ENCODE measurements at places on chromosomes 3 and 15. TPM values are rescaled to one million over a fixed set of nuclear protein-coding genes. Genes with fewer than 3 reads are reported as not detected.

- peaks cover 8% of the 10 kb centered on the region for H3K36me3 ChIP-seq
- DNase-seq, result no peak
These were observed 109.6 kb downstream of the ARRDC4 start for GRCh38 chr15:98070137-98070536.

- peaks cover 12% of the 10 kb centered on the region for H3K36me3 ChIP-seq
- H3K27me3 ChIP-seq, result no peaks in the 10 kb centered on the region
- no peak overlapping the region for H3K27ac ChIP-seq
- no peak overlapping the region for H3K4me3 ChIP-seq
- H3K4me1 ChIP-seq, result peaks cover 12% of the 10 kb centered on the region
These were observed 303.8 kb downstream of the RPLP1 start for GRCh38 chr15:69756440-69756839.

DNA sequence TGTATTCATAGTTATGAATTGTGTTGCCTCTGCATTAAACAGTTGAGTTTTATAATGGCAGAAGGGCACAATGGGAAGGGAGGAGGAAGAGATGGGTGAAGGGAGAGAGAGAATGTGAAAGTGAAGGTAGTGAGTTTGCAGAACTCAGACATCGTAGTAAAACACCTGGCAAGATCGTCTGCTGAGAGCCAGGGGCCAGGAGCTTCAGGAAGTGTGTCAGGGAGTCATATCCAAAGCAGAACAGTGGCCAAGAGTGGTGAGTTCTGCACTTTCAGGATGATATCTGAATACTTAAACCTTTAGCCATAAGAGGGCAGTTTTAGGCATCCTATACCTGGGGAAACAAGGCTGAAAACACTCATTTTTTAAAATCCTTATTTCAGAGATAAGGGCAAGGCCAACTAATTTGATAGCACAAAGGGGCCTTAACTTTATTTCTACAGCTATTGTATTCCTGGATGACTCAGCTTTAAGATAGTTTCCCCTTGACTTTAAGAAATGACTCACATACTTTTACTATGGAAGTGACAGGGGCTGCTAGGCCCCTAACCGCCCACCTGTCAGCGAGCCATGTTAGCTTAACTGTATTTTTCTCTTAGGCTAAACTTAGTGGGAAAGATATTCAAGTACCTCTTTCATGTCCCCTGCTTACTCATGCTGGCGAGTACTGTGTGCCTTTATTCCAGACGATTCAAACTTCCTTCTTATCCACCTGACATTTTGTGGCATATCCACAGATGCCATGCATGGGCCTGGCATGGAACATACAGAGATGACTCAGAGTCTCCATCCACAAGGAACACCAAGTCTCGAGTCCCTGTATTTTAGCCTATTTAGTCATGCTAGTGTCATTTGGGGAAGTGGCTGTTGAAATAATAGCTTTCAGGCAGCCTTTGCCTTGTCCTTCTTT lies 53.9 kb downstream of the RLBP1 start:
- H3K27me3 ChIP-seq, result no peaks in the 10 kb centered on the region
- no peak for DNase-seq
- H3K4me1 ChIP-seq, result peaks cover 22% of the 10 kb centered on the region
- H3K27ac ChIP-seq, result no peak overlapping the region
- H3K4me3 ChIP-seq, result no peak overlapping the region

DNA sequence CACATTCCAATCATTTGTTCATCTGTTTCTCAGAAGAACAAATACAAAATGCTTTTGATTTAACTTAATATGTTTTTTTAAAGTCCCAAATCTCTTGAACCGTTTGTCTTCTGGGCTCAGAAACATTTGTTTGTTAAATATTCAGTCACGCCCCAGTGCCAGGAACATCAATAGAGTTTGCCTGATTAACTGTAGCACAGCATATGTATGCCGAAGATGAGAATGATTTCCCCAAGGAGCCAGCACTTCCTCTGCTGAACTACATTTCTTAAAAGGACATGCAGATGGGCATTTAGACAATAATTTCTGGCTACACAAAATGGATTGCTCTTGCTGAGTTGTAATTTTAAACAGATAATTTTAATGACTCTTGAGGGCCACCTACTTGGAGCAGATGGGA lies 191.6 kb upstream of the FAM3D start:
- no peak overlapping the region for H3K27ac ChIP-seq
- H3K36me3 ChIP-seq, result no peaks in the 10 kb centered on the region
- H3K4me1 ChIP-seq, result peaks cover 13% of the 10 kb centered on the region
- H3K27me3 ChIP-seq, result no peaks in the 10 kb centered on the region

GRCh38 chr3:29263476-29263875 lies 17.4 kb upstream of the RBMS3 start:
- no peak overlapping the region for H3K27ac ChIP-seq
- H3K36me3 ChIP-seq, result no peaks in the 10 kb centered on the region
- H3K4me3 ChIP-seq, result no peak overlapping the region
- no peaks in the 10 kb centered on the region for H3K4me1 ChIP-seq
- DNase-seq, result no peak
- H3K27me3 ChIP-seq, result no peaks in the 10 kb centered on the region

DNA sequence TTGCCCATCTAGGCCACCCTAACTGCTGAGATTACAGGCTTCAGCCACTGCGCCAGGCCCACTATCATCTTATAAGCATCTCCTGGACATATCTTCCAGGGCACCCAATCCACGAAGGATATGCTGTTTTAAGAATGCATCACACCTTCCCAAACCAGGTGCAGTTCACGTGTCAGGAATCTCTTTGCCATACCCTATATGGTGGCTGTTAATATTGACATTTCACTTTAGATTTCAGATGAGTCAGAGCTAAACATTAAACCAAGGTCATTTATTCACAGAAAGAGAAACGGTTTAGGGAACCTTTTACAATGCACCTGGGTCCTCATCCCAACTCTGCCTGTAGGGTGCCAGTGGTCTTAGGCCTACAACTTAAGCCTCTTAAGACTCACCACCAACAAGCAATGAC lies 85.7 kb downstream of the TBL1XR1 start:
- no peaks in the 10 kb centered on the region for H3K27me3 ChIP-seq
- no peaks in the 10 kb centered on the region for H3K36me3 ChIP-seq
- H3K4me3 ChIP-seq, result no peak overlapping the region
- no peak for DNase-seq

DNA sequence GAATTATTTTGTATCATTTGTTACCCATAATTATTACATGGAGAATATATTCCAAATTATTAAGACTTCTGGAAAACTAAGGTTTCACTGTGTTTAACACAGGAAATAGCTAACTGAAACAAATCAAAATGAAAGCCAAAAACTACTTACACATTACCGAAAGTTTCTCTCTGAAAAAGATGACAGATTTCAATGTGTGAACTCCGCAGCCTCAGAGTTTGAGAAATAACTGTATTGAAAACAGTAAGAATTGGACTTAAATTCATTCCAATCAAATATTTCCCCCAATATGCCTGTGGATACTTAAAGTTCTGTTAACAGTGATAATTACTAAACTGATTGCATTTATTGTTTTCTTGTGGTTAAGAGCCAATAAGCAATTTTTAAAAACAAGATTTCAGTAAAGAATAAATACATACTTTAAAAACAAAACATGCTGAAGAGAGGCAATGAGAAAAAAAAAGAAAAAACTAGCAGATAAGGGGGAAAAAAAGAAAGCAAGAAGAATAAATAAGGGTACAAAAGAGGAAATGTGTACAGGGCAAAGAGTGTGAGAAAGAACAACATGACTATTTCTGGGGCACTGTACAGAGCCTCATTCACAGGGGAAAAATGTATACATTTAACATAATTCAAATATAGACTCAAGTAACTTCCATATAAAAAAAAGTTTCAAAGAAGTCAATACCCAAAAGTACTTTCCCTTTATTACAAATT lies 30.7 kb downstream of the DENND4A start:
- no peak overlapping the region for H3K4me3 ChIP-seq
- H3K36me3 ChIP-seq, result no peaks in the 10 kb centered on the region
- no peaks in the 10 kb centered on the region for H3K4me1 ChIP-seq

DNA sequence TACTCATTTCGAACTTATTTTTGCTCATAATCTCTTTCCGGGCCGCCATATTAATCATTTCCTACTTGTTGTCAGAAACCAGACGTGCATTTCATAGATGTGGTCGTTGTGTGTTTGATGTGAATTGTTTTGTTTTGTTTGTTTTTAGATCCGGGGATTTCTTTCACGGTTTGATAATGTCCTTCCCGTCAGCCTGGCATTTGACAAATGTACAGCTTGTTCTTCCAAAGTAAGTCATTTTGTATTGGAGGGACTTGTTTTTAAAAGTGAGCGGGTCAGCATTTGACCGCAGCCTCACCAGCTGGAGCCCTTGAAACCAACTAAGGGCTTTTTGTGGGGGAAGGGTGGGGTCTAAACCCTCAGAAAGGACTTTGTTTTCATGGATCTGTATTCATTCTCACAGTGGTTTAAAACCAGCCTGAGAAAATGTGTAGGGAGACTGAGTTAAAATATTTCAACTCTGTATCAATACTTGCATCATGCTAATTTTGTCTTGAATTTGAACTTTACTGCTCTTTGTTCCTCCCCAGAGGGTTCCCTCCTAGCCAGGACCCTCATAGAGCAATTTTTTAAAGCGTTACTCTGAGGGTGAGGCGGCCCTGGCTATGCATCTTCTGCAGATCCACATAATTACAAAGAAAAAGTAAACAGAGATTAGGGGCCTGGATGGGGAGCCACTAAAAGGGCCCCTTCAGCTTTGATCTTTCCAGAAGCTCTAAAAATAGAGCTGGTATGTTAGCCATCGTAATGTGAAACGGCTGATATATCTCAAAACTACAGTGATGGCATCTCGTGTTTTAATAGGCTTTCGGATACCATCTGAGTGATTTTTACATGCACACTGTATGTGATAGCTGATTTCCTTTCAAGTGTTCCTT lies 107.9 kb downstream of the ATG7 start:
- H3K4me3 ChIP-seq, result no peak overlapping the region
- no peaks in the 10 kb centered on the region for H3K27me3 ChIP-seq
- H3K4me1 ChIP-seq, result peaks cover 21% of the 10 kb centered on the region
- H3K27ac ChIP-seq, result no peak overlapping the region

GRCh38 chr15:89149501-89150101 lies 61.3 kb downstream of the ABHD2 start:
- H3K27ac ChIP-seq, result no peak overlapping the region
- no peak for DNase-seq
- H3K4me3 ChIP-seq, result no peak overlapping the region
- peaks cover 16% of the 10 kb centered on the region for H3K4me1 ChIP-seq

- no peak for DNase-seq
- peaks cover 26% of the 10 kb centered on the region for H3K4me1 ChIP-seq
- no peak overlapping the region for H3K27ac ChIP-seq
- no peaks in the 10 kb centered on the region for H3K36me3 ChIP-seq
- no peak overlapping the region for H3K4me3 ChIP-seq
These were observed 27.7 kb downstream of the CCDC13 start for GRCh38 chr3:42745291-42745745.

GRCh38 chr3:102741105-102741504 lies 306.3 kb downstream of the ZPLD1 start:
- no peak overlapping the region for H3K4me3 ChIP-seq
- no peaks in the 10 kb centered on the region for H3K36me3 ChIP-seq
- no peaks in the 10 kb centered on the region for H3K4me1 ChIP-seq
- H3K27me3 ChIP-seq, result no peaks in the 10 kb centered on the region
- DNase-seq, result peak; percentile 24
- H3K27ac ChIP-seq, result no peak overlapping the region

GRCh38 chr15:34330279-34330678 lies 7.3 kb downstream of the SLC12A6 start:
- H3K4me1 ChIP-seq, result no peaks in the 10 kb centered on the region
- no peak overlapping the region for H3K4me3 ChIP-seq
- H3K27me3 ChIP-seq, result no peaks in the 10 kb centered on the region
- no peak for DNase-seq
- no peaks in the 10 kb centered on the region for H3K36me3 ChIP-seq
- H3K27ac ChIP-seq, result no peak overlapping the region

DNA sequence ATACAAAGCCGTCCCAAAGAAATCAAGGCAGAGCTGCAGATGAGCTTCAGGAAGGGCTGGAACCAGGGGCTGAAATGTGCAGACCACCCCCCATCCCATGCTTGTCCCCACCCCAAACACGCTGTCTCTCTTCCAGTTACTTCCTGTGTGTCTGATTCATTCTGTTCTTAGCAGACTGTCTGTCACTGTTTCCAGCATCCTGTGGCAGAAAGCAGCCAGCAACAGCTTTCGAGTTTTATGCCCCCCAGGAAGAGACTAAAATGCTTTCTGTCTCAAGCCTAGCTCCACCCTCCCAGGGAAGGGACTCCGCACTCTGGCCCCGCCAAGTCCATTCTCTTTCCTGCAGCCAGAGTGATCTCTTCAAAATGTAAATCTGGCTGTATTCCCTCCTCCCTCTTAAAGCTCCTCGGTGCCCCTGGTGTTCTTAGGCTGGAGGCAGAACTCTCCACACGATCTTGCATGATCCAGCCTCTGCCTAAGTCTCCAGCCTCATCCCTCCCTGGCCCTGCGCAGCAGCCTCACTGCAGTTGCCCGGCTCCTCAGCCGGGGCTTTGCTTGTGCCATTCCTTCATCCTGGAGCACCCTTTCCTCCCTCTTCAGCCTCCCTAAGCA lies 41.5 kb downstream of the HRH1 start:
- no peak for DNase-seq
- H3K4me3 ChIP-seq, result no peak overlapping the region
- no peak overlapping the region for H3K27ac ChIP-seq
- H3K27me3 ChIP-seq, result no peaks in the 10 kb centered on the region

- no peak overlapping the region for H3K27ac ChIP-seq
- no peak overlapping the region for H3K4me3 ChIP-seq
- H3K27me3 ChIP-seq, result peaks cover 16% of the 10 kb centered on the region
- peaks cover 38% of the 10 kb centered on the region for H3K4me1 ChIP-seq
- no peak for DNase-seq
These were observed 1.2 kb upstream of the LRRC15 start for GRCh38 chr3:194370753-194371152.

DNA sequence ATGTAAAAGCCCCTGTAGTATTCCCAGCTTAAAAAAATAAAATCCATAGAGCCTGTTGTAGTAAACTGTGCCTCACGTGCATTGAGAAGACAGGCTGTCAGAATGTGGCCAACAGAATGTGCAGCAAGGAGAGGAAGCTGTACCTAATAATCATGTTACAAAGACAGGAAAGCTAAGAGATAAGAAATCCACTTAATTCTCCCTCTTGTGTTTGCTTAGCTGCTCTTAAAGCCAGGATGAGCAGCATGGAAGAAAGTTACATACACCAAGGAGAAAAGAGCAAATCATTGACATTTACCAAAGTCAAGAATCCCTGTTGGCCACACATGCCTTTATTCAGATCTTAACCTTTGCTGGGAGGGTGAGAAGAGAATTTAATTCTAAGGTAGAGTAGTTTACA lies 85.9 kb downstream of the TNIK start:
- no peaks in the 10 kb centered on the region for H3K36me3 ChIP-seq
- peaks cover 51% of the 10 kb centered on the region for H3K4me1 ChIP-seq
- no peak for DNase-seq
- no peaks in the 10 kb centered on the region for H3K27me3 ChIP-seq
- H3K4me3 ChIP-seq, result no peak overlapping the region

The CIDEC gene
- total RNA-seq, result not detected

The SLC22A14 gene
- total RNA-seq, result not detected

The C3orf52 gene
- 10.3 TPM for total RNA-seq

The MUC20 gene
- 0.57 TPM for total RNA-seq

The HCLS1 gene
- total RNA-seq, result 1.9 TPM

The DLEC1 gene
- total RNA-seq, result 0.81 TPM

The MYEF2 gene
- total RNA-seq, result 112 TPM

The SIDT1 gene
- total RNA-seq, result 0.22 TPM

The CCR2 gene
- total RNA-seq, result not detected

The ARGFX gene
- total RNA-seq, result not detected

The C2CD4B gene
- 0.96 TPM for total RNA-seq
